NCI-H2107 (cell line): ENCODE measurements at places on chromosomes 5 and 9.

- DNase-seq = no peak
Measured at GRCh38 chr5:31617867-31618266, 21.1 kb upstream of the PDZD2 start.

DNA sequence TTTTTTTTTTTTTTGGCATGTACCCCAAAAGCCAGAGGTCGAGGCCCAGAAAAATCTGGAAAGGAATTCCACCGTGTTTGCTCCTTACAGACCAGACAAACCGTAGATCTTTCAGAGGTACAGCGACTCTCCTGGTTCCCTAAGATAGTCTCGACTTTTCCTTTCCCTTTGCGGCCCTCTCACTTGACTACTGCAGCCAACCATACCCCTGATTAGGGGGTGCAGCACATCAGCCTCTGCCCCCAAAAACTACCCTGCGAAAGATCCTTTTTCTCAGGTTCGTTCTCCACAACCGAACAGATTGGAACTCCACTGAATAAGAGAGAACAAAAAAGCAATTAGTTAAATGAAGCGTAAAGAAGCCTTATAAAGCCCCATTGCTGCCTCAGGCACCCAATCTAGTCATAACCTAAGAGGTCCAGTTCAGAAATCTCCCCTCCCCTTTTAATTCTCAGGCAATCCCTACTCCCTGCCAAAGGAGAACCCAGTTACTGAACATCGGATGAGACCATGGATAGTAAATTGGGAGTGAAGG, 379 bp upstream of the TICAM2 start:
- no peak for DNase-seq

- DNase-seq = no peak
Measured at GRCh38 chr9:96892131-96892530, 36.5 kb upstream of the NUTM2G start.

GRCh38 chr9:111807197-111807596, 12.5 kb upstream of the SHOC1 start:
- no peak for DNase-seq

GRCh38 chr5:139649082-139649991, 1.2 kb downstream of the CXXC5 start:
- no peak for DNase-seq

- no peak for DNase-seq
Measured at GRCh38 chr9:125594223-125594610, 112.8 kb downstream of the MAPKAP1 start.

DNA sequence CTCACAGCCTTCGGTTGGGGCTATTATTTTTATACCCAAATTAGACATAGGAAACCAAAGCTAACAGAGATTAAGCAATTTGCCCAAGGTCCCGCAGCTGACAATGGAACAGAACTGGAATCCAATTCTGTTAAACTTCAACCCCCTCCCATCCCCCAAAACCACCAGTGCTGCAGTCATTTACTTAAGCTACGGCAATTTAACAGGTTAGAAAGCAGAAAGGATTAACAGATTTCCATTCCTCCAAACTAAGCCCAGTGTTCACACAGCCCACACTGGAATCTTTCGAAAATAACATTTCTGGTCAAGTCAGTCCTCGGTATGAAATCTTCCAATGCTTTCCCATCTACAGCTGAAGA, 1023.1 kb upstream of the DMAC1 start:
- DNase-seq = no peak
